ENCODE measurements at places on chromosomes 6 and 20. TPM values are rescaled to one million over a fixed set of nuclear protein-coding genes. Genes with fewer than 3 reads are reported as not detected.

GRCh38 chr6:146679386-146679785 lies 80.6 kb downstream of the ADGB start:
- H3K4me1 ChIP-seq, result no peaks in the 10 kb centered on the region
- no peaks in the 10 kb centered on the region for H3K27me3 ChIP-seq
- H3K27ac ChIP-seq, result no peak overlapping the region
- no peak for DNase-seq
- no peak overlapping the region for H3K4me3 ChIP-seq
- H3K36me3 ChIP-seq, result no peaks in the 10 kb centered on the region

- H3K4me1 ChIP-seq, result peaks cover 8% of the 10 kb centered on the region
- H3K4me3 ChIP-seq, result no peak overlapping the region
- no peaks in the 10 kb centered on the region for H3K27me3 ChIP-seq
- H3K27ac ChIP-seq, result no peak overlapping the region
Observed at GRCh38 chr6:159676890-159677505, 16.0 kb downstream of the SOD2 start.

HTR1E gene
- not detected for polyA plus RNA-seq

DNA sequence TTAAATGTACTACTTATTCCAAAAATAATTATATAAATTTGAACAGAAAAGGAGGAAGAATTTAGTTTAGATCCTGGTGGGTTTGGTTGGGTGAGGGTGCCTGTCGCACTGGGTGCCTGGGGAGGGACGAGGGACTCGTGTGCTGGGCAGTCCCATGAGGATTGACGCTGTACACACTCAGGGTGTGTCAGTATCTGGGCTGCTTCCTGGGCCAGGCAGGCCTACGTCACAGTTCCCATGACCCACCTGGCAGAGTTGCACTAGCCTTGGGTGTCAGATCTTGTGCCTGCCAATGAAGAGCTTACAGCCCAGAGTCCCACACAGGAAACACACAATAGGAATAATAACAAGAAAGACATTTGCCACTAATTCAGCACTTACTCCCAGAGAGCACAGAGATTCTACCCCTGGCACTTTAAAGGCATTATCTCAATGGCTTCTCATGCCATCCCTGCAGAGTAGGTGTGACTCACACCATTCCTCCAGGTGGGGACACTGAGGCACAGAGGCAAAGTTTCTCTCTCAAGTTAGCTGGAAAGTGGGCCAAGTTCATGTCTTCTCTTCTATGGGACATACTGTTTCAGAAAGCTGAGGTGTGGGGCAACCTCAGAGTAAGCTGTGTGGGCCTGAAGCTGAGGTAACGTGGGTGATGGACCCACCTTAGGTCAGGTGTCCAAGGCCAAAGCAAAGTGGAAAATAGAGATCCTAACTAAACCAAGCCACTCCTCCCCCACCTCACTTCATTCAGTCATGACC lies 1.3 kb upstream of the SDCBP2 start:
- no peaks in the 10 kb centered on the region for H3K36me3 ChIP-seq
- peaks cover 39% of the 10 kb centered on the region for H3K4me1 ChIP-seq
- H3K27me3 ChIP-seq, result no peaks in the 10 kb centered on the region
- H3K4me3 ChIP-seq, result no peak overlapping the region
- DNase-seq, result peak; percentile 84
- H3K27ac ChIP-seq, result peak overlapping the region; percentile 98

DNA sequence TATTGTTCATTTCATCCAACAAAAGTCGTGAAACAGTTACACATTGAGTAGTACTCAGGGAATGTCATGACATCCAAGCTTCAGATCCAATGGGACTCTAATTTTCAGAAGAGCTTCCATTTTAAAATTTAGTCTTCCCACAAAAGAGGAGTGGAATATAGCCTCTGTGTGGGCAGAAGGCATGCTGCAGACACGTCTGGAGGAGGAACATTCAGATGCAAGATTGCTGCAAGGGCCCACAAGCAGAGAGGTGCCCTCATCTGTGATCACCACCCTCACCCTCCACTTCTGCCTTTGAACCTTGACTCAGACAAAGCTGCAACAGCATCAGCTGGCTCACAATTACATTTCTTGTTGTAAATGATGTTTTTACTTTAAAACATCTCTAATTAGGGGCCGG lies 29.9 kb downstream of the NRN1 start:
- no peaks in the 10 kb centered on the region for H3K4me1 ChIP-seq
- no peak for DNase-seq
- H3K36me3 ChIP-seq, result no peaks in the 10 kb centered on the region
- H3K27me3 ChIP-seq, result no peaks in the 10 kb centered on the region
- H3K27ac ChIP-seq, result no peak overlapping the region

GRCh38 chr6:166952121-166952520 lies 4.2 kb downstream of the RNASET2 start:
- H3K27ac ChIP-seq, result no peak overlapping the region
- H3K36me3 ChIP-seq, result no peaks in the 10 kb centered on the region

Data from sigmoid colon (tissue), 7 donors.